Subcutaneous adipose tissue (tissue), 4 donors: ENCODE measurements at places on chromosomes 3 and 15. TPM values are rescaled to one million over a fixed set of nuclear protein-coding genes. Genes with fewer than 3 reads are reported as not detected.

The ATP13A4 gene
- total RNA-seq, result 1.2 TPM

The MORC1 gene
- total RNA-seq, result not detected

The IL17RC gene
- 26.3 TPM for total RNA-seq

The C3orf70 gene
- 2.1 TPM for total RNA-seq

The C2CD4B gene
- 1.1 TPM for total RNA-seq

The CCDC39 gene
- 0.22 TPM for total RNA-seq

The TEX55 gene
- not detected for total RNA-seq

The CFAP161 gene
- 0.68 TPM for total RNA-seq

The ALDH1A3 gene
- total RNA-seq, result 54.3 TPM

The ZNF80 gene
- not detected for total RNA-seq

The CNTN3 gene
- 17.0 TPM for total RNA-seq

The GJD2 gene
- total RNA-seq, result not detected

The CPLX3 gene
- total RNA-seq, result not detected

The MEGF11 gene
- total RNA-seq, result not detected

The AMOTL2 gene
- total RNA-seq, result 181 TPM

The ISY1 gene
- 22.5 TPM for total RNA-seq

The PP2D1 gene
- not detected for total RNA-seq

The SPATA12 gene
- total RNA-seq, result not detected

The LTK gene
- 0.33 TPM for total RNA-seq

The CHRNA5 gene
- 0.38 TPM for total RNA-seq

The PRR20G gene
- not detected for total RNA-seq

The CLDN18 gene
- not detected for total RNA-seq

The DAPK2 gene
- total RNA-seq, result 15.5 TPM

The CLSTN2 gene
- total RNA-seq, result 34.8 TPM

The CLRN1 gene
- not detected for total RNA-seq

The SQOR gene
- total RNA-seq, result 72.2 TPM

The CDHR4 gene
- not detected for total RNA-seq

The CACNA2D2 gene
- 0.66 TPM for total RNA-seq

The CDCP1 gene
- 11.6 TPM for total RNA-seq

The FES gene
- total RNA-seq, result 85.2 TPM

The PIF1 gene
- total RNA-seq, result 0.16 TPM

The SLC2A2 gene
- not detected for total RNA-seq

The BLM gene
- 2.4 TPM for total RNA-seq

The SLC15A2 gene
- 1.3 TPM for total RNA-seq

The MESP2 gene
- total RNA-seq, result 0.57 TPM

The MAPKBP1 gene
- total RNA-seq, result 8.8 TPM

The FOXL2 gene
- total RNA-seq, result not detected

The PTPN23 gene
- 27.3 TPM for total RNA-seq

The IGSF10 gene
- total RNA-seq, result 9.4 TPM
